ENCODE measurements at places on chromosomes 6 and 20.

DNA sequence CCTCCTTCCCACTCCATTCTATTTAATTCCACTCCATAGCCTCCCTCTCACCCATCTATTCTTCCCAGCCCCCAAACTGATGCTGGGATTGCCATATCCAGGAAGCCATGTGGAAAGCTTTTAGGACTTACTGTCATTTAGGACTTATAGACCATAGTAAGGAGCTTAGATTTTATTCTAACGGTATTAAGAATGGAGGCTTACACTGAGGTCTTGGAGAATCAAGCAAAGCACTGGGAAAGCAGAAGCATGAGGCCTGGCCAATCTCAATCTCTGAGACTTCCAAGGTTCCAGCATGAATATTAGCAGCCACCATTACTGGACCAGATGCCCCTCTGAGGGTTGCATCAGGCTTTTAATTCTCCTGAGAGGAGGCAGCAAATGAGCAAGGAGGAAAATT lies 1.4 kb downstream of the CST9 start:
- no peak for DNase-seq

DNA sequence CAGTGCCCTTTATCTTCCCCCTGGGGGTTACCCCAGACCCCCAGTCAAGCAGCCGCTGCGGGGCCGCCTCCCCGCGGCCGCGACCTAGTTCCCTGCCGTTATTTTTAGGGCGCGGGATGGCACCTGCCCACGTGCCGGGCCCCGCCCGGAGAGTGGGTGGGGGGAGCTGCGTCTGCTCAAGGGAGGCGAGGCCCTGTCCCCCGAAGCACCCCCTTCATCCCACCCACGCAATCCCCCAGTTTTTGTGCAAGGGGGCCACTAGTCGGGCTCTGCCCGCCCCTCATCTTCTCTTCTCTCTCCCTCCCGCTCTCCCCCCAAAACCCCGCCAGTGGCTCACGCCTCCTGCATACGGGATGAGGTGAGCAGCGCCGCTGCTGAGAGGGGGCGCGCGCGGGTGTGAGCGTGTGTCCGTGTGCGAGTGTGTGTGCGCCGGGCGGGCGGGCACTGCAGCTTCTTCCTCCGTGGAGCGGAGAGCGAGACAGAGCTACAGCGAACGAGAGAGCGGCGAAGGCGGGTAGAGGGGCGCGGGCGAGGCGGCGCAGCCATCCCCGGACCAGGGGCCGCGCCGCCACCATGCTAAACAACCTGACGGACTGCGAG lies at the start of gene SLC12A5:
SLC12A5 (plus strand) TSS at position 444 of the 600 bp plus-strand sequence; CDS start at position 574, 130 bp downstream.
- DNase-seq = no peak

DNA sequence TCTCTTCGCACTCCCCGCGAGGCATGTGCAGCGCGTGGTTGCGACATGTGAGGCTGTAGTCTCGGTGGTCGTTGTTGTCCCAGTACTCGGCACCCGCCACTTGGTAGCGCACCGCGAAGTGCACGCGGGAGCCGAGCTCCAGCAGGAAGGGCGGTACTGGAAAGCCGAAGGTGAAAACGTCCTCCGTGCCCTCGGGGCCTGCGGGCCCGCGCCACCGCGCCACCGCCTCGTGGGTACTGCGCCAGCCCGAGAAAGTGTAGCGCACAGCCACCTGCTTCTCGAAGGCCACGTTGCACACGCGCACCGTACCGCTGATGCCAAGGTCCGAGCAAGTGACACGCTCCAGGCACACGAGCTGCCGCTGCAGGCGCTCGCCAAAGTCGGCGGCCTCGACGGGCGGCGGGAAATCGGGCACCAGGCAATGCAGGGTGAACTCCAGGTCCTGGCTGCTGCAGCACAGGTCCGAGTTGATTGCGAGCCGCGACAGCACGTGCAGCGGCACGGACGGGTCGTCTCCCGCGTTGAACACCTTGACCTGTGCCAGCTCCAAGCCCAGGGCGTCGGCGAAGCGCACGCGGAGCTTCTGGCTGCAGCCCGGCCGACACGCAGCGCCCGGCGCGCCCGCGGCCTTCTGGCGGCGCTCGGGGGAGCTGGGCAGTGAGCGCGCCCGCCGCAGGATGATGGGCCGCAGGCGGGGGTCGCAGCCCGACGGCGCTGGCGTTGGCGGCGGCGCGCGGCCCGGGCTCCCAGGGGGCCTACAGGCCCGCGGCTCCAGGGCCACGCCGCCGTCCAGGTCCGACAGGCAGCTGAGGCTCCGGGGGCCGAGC lies 840 bp downstream of the PPP1R3D start:
- DNase-seq = no peak

- no peak for DNase-seq
Observed at GRCh38 chr6:161487217-161487531, 213.3 kb upstream of the AGPAT4 start.

- DNase-seq = no peak
Observed at GRCh38 chr6:125111219-125111983, 42.2 kb upstream of the TPD52L1 start.

DNA sequence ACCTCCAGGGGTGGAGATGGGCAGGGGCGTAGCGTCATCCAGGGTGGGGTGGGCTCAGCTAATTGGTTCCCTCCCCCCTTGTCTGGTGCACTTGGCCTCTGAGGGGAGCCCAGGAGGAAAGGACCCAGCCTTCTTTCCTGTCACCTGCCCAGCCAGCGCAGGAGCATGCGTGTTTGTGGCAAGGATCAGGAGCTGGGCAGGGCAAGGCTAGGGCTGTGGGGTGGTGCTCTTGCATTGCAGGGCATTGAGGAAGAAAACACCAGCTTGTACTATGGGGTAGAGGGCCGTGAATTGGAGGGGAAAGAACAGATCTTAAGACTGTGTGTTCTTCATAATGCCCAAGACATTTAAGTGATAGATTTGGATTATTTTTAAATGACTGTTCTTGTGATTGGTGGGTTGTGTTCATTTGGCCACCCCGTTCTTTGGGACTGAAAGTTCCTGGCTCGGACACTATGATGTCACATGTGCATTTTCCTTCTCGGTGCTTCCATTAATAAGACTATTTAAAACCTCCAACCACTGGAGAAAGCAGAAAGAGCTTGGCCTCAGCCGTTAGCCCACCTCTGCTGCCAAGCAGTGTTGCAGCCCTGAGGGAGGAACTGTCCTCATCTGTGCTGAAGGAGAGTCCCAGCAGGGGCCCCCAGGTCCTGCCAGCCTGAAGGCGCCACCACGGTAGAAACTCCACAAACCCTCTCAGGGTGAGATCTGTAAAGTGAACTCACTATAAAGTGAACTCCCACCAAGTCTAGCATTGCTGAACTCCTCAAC lies 136.2 kb upstream of the INSM1 start:
- DNase-seq = no peak

GRCh38 chr6:170046791-170047626 lies 243.9 kb downstream of the DLL1 start:
- DNase-seq = no peak

GRCh38 chr6:25395731-25396130 lies 116.6 kb downstream of the CARMIL1 start:
- DNase-seq = no peak

Data from AG04449 (cell line).